ENCODE measurements at places on chromosomes 6 and 20.

GRCh38 chr20:19924255-19924654, 92.9 kb upstream of the NAA20 start:
- no peak for DNase-seq

DNA sequence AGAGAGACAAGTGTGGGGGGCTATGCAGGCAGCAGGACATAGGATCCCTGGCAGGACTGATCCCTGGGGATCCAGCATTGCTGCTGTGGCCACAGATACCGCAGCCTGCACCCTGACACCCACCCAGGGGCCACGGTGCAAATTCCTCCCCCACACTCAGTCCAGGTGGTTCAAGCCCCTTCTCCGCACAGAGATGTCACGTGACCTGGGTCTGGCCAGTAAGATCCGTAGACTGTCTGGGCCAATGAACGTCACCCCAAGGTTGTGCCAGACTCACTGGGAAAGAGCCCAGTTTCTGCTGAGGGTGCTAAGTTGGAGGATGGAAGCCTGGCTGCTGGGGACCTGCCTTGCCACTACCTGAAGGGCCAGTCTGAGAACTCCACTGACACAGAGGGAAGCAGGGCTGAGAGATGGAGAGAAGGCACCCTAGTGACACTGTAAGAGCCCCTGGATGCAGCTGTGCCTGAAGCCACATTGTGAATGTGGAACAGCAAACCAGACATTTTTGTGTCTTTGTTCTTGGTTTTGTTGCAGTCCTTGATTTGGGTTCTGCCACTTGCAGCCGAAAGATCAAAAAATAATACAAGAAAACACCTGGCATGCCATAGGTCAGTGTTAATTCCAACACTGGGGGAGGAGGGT, 228.6 kb downstream of the PREX1 start:
- no peak for DNase-seq

GRCh38 chr20:10920396-10920795, 246.6 kb upstream of the JAG1 start:
- DNase-seq = no peak

DNA sequence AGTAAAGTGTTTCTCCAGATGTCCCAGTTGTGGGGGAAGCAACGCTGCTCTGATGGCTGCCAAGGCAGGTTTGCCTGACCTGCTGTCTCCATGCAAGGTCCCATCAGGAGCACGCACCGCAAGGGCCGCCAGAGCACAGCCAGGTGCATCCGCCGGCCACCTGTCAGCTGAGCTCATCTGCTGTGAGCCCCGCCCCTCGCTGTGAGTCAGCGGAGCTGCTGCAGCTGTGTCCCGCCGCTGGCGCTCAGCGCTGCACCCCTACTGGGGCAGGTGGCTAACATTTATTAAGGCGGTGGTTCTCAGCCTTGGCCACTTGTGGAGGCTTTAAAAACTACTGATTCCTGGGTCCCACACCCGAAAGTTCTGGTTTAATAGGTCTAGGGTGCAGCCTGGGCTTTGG, 225.7 kb downstream of the UST start:
- no peak for DNase-seq

DNA sequence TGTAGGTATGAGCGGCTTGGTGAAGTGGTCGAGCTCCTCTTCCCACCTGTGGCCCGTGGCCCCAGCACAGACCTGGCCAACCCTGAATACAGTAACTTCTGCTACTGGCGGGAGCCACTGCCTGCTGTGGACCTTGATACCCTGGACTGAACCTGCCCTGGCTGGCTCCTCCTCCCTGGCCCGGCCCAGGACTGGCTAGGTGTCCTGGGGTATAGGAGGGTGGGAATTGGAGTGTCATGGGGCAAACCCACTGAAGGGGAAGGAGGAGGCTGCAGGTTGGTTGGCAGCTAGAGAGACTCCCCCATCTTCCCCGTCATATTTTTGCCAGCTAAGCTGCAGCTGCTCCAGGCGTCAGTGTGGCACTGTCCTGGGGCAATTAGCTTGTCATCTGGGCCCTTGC, 7.9 kb downstream of the EMILIN3 start:
- no peak for DNase-seq

DNA sequence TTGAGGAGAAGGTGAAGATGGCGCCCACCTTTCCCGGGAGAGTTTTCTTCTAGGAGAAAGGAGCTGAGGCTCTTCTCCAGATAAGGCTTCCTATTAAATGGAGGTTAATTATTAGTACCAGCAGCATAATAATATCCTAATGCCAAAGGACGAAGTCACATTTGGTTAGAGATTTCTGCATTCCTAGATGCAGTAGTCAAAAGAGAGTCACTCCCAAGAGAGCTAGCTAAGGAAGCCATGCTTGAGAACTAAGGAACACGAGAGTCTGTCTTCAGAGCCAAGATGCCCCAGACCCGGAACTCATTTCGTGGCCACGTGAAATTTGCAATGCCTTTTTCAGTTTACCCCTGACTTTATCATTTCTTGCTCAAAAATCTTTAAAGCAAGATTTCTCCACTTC, 132.7 kb downstream of the TSHZ2 start:
- no peak for DNase-seq

DNA sequence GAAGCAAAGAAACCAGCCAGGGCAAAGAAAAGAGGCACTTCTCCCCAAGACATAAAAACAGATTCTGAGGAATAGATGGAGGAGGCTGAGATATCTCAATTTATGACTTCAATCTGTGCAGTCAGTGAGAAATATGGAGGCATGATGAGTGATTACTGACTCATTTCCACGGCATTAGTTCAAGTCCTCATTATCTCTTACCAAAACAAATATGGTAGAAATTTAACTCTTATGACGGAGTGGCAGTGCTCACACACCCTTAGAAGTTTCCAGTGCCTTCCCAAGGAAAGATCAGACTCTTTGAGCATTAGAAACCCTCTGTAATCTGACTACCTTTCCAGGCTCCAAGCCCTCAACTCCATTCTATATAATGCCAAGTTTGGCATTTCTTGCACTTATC, 364.1 kb downstream of the ARHGAP18 start:
- DNase-seq = peak; percentile 66

DNA sequence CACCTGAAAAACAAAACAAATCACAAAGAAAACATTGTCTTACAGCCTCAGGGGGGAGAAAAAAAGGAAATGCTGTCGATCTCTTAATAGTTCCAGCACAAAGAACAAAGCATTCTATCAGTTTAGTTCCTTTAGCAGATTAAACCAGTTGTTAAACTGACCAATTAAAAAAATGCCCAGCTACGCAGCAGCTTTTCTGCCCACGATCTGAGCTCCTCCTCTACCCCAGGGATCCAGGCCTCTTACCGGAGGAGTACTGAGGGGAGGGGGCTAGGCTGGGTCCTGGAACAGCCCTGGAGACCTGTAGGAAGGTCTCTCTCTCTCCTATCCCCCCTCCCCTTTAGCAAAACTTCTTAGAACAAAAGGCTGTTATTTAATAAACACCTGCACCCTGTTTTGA, 13.4 kb downstream of the PTK7 start:
- DNase-seq = no peak

- DNase-seq = no peak
Observed at GRCh38 chr6:129351807-129352206, 358.2 kb downstream of the ARHGAP18 start.

GRCh38 chr6:87755708-87756671, 54.0 kb upstream of the AKIRIN2 start:
- DNase-seq = no peak

GRCh38 chr20:45070932-45071632, 29.8 kb downstream of the KCNS1 start:
- no peak for DNase-seq

GRCh38 chr20:2838847-2839671, 1.4 kb downstream of the PCED1A start:
- no peak for DNase-seq

DNA sequence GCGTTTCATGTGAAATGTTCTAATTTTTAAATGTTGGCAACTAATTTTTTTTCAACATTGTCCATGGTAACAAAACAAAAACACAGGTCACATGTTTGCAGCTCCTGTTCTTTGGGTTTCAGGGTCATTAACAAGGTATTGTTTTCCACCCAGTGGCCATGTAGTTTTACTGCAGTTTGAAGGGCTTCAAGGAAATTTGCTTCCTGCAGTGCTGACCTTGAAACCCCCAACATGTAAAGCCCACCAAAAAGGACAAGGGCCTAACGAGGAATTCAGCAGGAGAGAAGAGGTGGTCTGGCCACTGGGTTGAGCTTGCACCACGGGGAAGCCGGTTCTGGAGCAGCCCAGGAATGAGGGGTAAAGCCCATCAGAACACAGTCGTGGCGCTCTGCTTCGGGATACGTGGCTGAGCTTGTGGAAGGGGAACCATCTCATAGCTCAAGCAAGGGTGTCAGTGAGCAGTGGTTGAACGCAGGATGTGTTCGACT, 13.9 kb upstream of the KLHL31 start:
- DNase-seq = peak; percentile 11

- no peak for DNase-seq
Observed at GRCh38 chr6:118908441-118908840, 14.5 kb downstream of the ASF1A start.
